Cardiac muscle cell (in vitro differentiated cells and primary cell): ENCODE measurements at places on chromosomes 4 and X. TPM values are rescaled to one million over a fixed set of nuclear protein-coding genes. Genes with fewer than 3 reads are reported as not detected.

GRCh38 chrX:115561605-115562479 lies 868 bp downstream of the PLS3 start:
- peak overlapping the region; percentile 95 for H3K27ac ChIP-seq
- no peaks in the 10 kb centered on the region for H3K36me3 ChIP-seq
- no peaks in the 10 kb centered on the region for H3K27me3 ChIP-seq
- DNase-seq, result peak; percentile 60
- peaks cover 26% of the 10 kb centered on the region for H3K4me1 ChIP-seq
- peak overlapping the region; percentile 89 for H3K4me3 ChIP-seq

DNA sequence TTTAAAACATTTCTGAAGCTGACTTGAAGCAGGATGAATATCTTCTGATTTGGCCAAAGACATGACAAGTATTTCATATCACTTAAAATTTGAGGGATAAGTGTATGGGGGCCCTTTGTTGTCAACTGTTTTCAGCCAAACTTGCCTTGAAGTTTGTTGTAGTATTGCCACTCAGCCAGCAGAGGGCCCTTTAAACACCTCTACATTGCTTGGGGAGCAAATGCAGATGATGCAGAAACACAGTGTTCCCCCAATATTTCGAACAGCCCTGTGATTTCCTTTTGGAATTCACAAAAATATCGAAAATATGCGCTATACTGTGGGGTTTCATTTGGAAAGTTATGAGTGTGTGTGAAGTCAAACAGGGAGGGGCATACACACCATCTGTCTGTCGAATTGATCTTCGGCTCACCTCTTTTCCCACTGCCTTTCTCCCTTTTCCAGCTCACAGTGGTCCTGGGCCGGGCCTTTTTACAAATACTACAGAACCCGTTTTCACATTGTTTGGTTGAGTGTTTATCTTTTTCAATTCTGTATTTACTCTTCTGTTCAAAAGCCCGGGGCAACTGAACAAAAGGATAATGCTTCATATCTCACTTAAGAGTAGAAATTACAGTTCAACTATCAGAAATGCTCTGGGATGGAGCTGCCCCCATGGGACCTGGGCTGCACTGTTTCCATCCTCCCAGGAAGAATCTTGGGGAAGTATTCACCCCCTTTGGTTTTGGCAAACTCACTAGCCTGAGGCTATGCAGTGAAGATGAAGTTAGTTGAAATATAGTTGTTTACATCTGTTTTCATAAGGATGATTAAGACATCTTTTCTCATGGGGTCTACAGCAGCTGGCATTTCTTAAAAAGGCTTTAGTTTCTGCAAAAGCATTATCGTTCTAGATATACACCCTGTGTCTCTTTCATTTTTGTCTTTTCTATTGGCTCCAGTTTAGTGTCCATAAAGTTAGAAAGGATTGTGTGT lies 137.6 kb downstream of the EGF start:
- H3K4me3 ChIP-seq, result no peak overlapping the region
- H3K36me3 ChIP-seq, result peaks cover 8% of the 10 kb centered on the region
- peak; percentile 64 for DNase-seq
- peak overlapping the region; percentile 1 for H3K27ac ChIP-seq
- no peaks in the 10 kb centered on the region for H3K27me3 ChIP-seq
- no peaks in the 10 kb centered on the region for H3K4me1 ChIP-seq

The MTHFD2L gene
- 9.2 and 12.3 TPM in 2 replicates for total RNA-seq

DNA sequence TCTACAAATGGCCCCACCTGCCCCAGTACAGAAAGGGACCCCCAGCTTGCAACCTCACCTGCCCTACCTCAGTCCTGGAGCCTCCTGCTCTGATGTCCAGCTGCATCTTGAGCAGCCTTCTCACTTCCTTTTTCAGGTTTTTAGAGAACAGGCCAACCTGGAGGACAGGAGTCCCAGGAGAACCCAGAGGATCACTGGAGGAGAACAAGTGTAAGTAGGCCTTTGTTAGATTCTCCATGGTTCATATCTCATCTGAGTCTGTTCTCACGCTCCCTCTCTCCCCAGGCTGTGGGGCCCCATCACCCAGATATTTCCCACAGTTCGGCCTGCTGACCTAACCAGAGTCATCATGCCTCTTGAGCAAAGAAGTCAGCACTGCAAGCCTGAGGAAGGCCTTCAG lies 3.6 kb downstream of the MAGEA11 start:
- H3K27me3 ChIP-seq, result no peaks in the 10 kb centered on the region
- no peaks in the 10 kb centered on the region for H3K4me1 ChIP-seq
- no peak overlapping the region for H3K27ac ChIP-seq

DNA sequence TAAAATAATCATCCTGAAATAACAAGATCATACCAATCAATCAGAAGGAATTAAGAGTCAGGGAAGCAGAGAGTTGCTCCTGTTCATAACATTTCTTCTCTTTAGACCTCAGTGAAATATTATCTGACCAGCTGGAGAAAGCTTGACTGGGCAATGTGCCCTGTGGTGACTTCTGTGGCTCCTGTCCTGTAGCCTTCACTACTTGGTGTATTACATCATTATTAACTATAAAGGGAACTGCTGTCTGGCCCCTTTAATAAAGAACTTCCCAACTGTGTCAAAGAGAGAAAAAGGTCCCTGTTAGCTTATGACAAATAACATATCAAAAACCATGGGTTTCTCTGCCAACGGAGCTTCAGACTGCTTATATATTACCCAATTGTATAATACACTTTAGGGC lies 18.0 kb downstream of the OPHN1 start:
- no peaks in the 10 kb centered on the region for H3K4me1 ChIP-seq
- no peaks in the 10 kb centered on the region for H3K27me3 ChIP-seq
- no peak overlapping the region for H3K27ac ChIP-seq
- DNase-seq, result no peak
- H3K4me3 ChIP-seq, result no peak overlapping the region

- DNase-seq, result no peak
- H3K4me3 ChIP-seq, result no peak overlapping the region
- H3K27ac ChIP-seq, result no peak overlapping the region
- H3K36me3 ChIP-seq, result no peaks in the 10 kb centered on the region
- peaks cover 4% of the 10 kb centered on the region for H3K4me1 ChIP-seq
Measured at GRCh38 chrX:123337886-123338639, 154.0 kb downstream of the GRIA3 start.

DNA sequence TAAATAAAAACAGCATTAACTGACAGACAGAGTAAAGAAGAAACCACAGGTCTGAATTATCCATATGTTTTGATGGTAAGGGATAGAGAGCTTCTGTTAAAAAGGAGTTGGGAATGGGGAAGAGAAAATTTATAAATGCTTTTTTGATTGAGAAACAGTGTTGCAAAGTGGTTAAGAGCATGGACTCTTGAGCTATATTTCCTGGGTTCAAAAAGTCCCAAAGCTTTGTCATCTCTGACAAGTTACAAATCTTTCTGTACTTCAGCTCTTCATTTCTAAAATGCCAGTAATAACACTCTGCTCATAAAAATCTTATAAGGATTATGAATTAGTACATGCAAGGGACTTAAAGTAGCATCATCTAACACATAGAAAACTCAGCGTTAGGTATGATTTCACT lies 62.2 kb downstream of the N4BP2 start:
- DNase-seq, result no peak
- H3K27me3 ChIP-seq, result no peaks in the 10 kb centered on the region
- H3K4me1 ChIP-seq, result no peaks in the 10 kb centered on the region

- peaks cover 19% of the 10 kb centered on the region for H3K27me3 ChIP-seq
- H3K4me1 ChIP-seq, result no peaks in the 10 kb centered on the region
- no peaks in the 10 kb centered on the region for H3K36me3 ChIP-seq
- no peak overlapping the region for H3K4me3 ChIP-seq
- no peak for DNase-seq
Measured at GRCh38 chr4:26032142-26032541, 118.1 kb downstream of the SMIM20 start.

DNA sequence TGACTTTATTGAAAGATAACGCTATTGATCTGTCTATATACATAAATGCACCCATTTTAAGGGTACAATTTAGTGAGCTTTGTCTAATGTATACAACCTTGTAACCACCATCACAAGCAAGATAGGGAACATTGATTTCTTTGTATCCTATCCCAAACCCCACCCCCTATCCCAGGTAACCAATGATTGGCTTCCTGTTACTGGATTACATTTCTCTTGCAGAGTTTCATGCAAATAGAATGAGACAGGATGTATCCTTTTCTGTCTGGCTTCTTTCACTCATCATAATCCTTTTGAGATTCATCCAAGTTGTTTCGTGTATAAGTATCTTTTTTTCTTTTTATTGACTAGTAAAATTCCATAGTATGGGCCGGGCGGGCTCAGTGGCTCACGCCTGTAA lies 1.6 kb upstream of the GRIPAP1 start:
- H3K27me3 ChIP-seq, result no peaks in the 10 kb centered on the region
- no peak overlapping the region for H3K27ac ChIP-seq
- H3K4me3 ChIP-seq, result no peak overlapping the region
- no peaks in the 10 kb centered on the region for H3K4me1 ChIP-seq
- H3K36me3 ChIP-seq, result no peaks in the 10 kb centered on the region
- no peak for DNase-seq

GRCh38 chr4:159425737-159426305 lies 322.9 kb downstream of the RAPGEF2 start:
- no peaks in the 10 kb centered on the region for H3K36me3 ChIP-seq
- peaks cover 14% of the 10 kb centered on the region for H3K4me1 ChIP-seq
- H3K27me3 ChIP-seq, result no peaks in the 10 kb centered on the region
- no peak for DNase-seq

GRCh38 chr4:78214078-78214477 lies 157.0 kb downstream of the FRAS1 start:
- H3K4me1 ChIP-seq, result no peaks in the 10 kb centered on the region
- no peaks in the 10 kb centered on the region for H3K27me3 ChIP-seq
- H3K36me3 ChIP-seq, result no peaks in the 10 kb centered on the region
- DNase-seq, result no peak

The SPATA4 gene
- total RNA-seq, result 0.07 and 0.63 TPM in 2 replicates

- H3K4me3 ChIP-seq, result no peak overlapping the region
- H3K27ac ChIP-seq, result peak overlapping the region; percentile 87
- peaks cover 63% of the 10 kb centered on the region for H3K36me3 ChIP-seq
- no peaks in the 10 kb centered on the region for H3K27me3 ChIP-seq
- H3K4me1 ChIP-seq, result no peaks in the 10 kb centered on the region
- DNase-seq, result peak; percentile 72
Measured at GRCh38 chrX:115642895-115643530, 82.0 kb downstream of the PLS3 start.

DNA sequence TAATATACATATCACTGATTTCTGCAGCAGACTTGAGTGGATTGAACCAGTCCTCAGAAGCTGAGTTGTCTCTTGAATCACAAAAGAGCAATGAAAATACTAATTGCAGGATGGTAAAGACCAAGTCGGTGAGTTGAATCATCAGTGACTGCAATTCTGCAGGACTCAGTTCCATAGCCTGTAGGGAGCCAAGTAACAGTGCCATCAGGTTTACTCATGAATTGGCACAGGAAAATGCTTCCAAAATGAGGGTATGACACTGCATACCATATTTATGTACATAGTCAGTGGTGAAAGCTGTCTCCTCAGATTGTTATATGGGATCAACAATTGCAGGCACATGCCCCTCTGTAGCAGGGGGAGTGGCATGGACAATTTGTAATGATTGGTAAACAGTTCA lies 192.8 kb downstream of the CCNG2 start:
- H3K4me1 ChIP-seq, result peaks cover 4% of the 10 kb centered on the region
- H3K4me3 ChIP-seq, result no peak overlapping the region
- no peaks in the 10 kb centered on the region for H3K36me3 ChIP-seq
- H3K27ac ChIP-seq, result no peak overlapping the region

- H3K36me3 ChIP-seq, result no peaks in the 10 kb centered on the region
- H3K27ac ChIP-seq, result no peak overlapping the region
- DNase-seq, result peak; percentile 80
Measured at GRCh38 chr4:109560687-109561461, 828 bp downstream of the MCUB start.

- no peaks in the 10 kb centered on the region for H3K36me3 ChIP-seq
- H3K27ac ChIP-seq, result no peak overlapping the region
- peak; percentile 28 for DNase-seq
- H3K27me3 ChIP-seq, result no peaks in the 10 kb centered on the region
- no peaks in the 10 kb centered on the region for H3K4me1 ChIP-seq
- H3K4me3 ChIP-seq, result no peak overlapping the region
Measured at GRCh38 chrX:2974961-2975360, 31.4 kb upstream of the ARSH start.

DNA sequence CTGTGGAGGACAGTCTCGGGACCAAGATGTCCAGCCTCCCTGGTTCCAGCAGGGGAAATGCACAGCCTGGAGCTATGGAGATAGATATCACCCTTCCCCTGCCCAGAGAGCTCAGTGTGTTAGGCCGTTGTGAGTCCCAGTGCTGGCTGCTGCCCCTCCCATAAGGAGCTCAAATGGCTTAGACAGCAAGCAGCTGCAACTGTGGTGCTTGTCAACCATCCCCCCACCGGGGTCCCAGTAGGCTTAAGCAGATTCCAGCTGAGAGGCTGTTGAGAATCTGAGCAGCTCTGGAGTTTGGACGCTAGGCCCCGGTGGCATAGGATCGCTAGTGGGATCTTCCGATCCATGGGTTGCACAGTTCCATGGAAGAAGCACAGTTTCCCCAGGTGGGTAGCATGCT lies 181.8 kb upstream of the POF1B start:
- H3K27ac ChIP-seq, result no peak overlapping the region
- no peaks in the 10 kb centered on the region for H3K4me1 ChIP-seq
- H3K36me3 ChIP-seq, result no peaks in the 10 kb centered on the region
- no peaks in the 10 kb centered on the region for H3K27me3 ChIP-seq
- DNase-seq, result no peak

DNA sequence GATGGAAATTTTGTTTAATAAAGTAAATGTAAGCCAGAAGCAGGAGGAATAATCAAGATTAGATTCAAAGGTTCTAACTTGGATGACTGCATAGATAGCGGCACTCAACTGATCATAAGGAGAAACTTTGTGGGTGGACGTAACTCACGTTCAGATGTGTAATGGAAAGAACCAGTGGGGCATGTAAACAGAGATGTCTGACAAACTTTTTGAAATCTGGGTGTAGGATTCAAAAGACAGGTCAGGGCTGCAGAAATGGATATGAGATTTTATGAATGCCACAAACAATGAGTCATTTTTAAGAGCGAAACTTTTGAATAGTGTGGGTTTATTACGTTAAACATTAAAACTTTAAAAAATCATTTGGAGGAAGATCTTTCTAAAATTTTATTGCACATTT lies 375.6 kb downstream of the GBA3 start:
- no peaks in the 10 kb centered on the region for H3K4me1 ChIP-seq
- no peak overlapping the region for H3K27ac ChIP-seq
- no peak overlapping the region for H3K4me3 ChIP-seq
- H3K27me3 ChIP-seq, result no peaks in the 10 kb centered on the region
- no peak for DNase-seq

GRCh38 chr4:150363721-150364688 lies 217.9 kb upstream of the MAB21L2 start:
- H3K4me3 ChIP-seq, result no peak overlapping the region
- no peaks in the 10 kb centered on the region for H3K36me3 ChIP-seq
- peaks cover 33% of the 10 kb centered on the region for H3K4me1 ChIP-seq
- no peak for DNase-seq
- H3K27ac ChIP-seq, result no peak overlapping the region

The TRIM61 gene
- total RNA-seq, result 1.9 and 2.2 TPM in 2 replicates
